ENCODE measurements at places on chromosomes 3 and 15.

DNA sequence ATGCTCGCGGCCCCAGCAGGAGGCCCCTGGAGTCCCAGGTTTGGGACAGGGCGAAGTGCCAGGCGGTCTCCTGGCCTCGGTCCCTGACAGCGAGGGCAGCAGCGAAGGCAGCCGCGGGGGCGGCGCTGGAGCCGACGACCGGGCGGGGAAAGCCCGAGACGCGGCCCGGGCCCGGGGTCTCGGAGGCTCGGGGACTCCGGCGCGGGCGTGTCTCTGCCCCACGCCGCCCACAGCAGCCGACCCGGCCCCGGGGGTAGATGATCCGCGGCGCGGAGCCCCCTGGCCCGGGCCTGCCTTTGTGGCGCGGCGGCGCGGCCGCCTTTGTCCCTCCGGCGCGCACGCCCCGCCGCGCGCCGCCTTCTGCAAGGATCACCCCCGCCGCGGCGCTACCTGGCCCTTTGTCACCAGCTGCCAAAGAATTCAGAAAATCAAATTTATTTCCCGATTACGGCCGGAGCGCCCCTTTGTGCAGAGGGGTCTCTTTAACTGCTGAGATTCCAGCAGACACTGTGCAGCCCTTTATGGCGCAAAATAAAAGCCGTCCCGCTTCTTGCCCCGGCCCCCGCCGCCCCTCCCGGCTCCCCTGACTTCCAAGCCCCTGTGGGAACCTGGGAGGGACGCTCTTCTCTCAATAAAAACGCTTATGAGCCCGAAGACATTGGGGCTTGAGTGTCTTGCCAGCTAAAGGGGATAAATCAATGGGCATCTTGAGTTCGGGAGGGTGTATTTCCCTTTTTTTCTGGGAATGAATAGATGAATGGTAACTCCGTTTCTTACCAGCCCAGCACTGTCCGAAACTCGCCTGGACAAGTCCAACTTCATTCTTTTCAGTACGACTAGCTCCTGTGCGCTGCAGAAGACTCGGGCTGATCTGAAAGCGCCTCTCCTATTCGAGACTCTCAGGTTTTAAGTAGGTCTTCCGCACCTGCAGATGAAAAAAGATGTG is 68.4 kb downstream of the HES1 start:
- DNase-seq, result no peak

DNA sequence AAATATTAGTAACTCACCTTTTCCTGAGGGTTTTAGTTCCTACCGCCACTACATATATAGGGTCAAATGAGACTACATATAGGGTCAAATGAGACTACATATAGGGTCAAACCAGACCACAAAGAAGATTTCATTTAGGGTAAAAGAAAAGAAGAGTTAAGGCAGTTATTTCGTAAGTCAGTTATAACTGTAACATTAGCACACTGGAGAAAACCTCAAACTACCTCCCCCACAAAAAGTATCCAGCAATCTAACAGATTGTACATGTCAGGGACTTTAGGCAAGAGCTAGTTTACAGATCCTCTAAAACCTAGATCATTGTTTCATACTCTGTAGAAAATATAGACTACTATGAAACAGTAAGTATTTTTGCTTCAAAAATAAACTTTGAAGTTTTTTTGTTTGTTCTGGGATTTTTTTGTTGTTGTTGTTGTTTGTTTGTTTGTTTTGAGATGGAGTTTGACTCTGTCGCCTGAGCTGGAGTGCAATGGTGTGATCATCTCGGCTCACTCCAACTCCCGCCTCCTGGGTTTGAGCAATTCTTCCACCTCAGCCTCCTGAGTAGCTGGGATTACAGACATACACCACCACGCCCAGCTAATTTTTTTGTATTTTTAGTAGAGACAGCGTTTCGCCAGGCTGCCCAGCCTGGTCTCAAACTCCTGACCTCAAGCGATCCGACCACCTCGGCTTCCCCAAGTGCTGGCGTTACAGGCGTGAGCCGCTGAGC is 92.4 kb upstream of the CGNL1 start:
- DNase-seq, result no peak

DNA sequence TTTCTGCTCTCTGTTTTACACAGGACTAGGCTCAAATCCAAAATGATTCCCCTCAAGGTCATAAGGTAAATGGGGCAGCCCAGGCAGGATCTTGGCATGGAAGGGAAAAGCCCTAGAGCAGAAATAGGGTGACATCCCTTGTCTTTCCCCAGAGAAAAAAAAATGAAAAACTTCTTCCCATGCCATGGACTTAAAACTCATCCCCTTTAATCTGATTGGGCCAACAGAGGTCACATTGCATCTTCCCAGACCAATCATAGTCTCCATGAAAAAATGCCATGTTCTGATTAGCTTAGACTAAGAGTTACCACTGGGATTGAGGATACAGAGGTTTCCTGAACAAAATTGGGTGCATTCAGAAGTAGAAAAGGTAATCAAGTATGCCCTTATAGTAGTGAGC is 241.3 kb upstream of the LRTM1 start:
- no peak for DNase-seq

DNA sequence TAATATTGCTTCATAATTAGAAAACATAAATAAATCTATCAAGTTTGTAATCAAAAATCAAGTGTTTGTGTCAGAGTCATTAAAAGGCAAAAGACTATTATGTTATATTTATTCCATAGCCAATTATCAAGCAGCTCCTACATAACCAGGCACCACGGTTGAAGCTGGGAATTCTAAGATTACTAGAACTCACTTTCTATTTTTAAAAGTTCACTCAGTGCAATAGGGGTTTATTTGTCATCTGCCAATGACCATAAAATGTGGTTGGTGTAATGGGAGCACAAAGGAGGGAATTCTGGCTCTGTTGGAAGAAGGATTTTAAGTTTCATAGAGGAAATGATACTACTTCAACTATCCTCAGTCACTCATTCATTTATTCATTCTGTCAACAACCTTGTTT is 57.7 kb downstream of the TRIM69 start:
- no peak for DNase-seq

DNA sequence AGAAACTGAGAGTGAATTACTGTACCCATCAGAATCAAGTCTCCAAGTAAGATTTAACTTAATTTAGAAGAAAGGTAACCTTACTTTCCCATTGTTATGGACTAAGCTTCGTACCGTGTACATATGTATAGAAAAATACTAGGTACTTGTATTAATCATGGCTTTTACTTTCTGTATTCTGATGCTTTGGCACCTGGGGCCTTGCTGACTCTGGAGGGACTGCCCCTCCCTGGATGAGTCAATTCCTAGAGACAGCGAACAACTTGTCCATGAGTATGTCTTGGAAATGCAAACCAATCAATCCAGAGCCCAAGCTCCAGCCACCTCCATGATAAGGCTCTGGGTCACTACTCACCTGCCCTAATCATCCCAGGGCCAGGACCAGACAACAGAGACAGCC is 50.0 kb upstream of the DGKG start:
- DNase-seq, result no peak

DNA sequence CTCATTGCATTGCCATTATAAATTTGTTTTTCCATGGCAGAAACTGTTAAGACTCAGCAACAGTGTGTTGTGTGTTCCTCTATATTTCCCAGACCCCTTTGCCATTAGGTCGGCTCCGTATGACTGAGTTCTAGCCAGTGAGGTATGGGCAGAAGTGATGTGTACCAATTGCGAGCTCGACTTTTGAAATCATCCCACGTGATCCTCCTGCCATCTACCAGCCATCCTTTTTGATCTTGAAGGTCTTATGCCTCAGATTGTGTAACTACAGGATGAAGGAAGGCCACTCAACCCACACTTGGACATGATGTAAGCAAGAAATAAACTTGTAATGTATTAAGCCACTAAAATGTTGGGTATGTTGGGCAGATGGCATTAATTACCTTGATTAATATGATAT is 562.3 kb downstream of the PDCD6IP start:
- DNase-seq, result no peak

DNA sequence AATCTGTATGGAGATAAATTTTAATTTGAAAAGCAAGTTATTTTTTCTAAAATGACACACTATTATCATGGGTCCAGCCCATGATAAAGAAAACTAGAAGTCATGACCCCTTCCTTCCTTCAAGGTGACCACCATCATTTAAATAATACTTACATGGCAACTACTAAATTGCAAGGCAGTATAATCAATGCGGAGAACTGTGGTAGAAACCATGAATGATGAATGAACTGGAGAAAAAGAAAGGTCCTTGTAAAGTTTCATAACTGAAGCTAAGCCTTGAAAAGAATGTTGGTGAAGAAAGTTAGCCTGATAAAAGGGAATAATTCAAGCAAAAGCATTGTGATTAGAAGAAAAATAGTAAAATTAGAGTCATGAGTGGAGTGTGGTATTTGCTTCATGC is 222.9 kb upstream of the TBC1D5 start:
- DNase-seq, result no peak

DNA sequence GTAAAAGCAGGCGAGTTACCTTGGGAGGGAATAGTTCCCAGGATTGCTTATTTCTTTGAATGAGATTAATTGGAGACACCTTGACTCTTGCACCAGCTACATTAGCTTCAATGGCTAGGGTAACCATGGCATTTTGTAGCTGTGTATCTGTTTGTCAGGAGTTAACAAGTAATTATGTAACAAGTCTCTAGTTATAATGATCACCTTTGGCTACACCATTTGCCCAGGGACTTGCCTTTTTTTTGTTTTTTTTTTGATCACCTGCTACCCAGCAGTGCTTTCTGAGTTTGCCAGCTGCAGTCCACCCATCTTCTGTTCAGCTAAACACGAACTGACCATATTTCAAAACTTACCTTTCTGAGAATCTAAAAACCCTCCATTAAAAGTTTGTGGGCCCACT is 2.2 kb downstream of the MED12L start:
- DNase-seq, result no peak

DNA sequence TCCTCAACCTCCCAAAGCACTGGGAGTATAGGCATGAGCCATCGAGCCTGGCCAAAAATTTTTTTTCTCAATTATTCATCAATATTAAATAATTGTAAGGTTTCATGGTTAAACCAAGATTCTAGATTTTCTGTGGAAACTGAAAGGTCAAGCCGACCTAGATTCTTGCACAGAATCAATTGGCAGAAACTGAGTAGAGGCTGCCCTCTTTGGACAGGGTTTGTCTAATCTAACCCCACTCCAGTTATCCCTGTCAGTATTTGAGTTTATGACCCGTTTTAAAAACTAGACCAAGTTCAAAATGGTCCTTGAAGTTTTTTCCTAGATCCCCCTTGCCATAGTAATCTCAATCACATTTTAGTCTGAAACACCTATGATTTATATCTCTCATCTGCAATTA is 8.6 kb upstream of the ADAM10 start:
- DNase-seq, result peak; percentile 51

- no peak for DNase-seq
Observed at GRCh38 chr3:10563396-10563795, 58.0 kb upstream of the ATP2B2 start.

DNA sequence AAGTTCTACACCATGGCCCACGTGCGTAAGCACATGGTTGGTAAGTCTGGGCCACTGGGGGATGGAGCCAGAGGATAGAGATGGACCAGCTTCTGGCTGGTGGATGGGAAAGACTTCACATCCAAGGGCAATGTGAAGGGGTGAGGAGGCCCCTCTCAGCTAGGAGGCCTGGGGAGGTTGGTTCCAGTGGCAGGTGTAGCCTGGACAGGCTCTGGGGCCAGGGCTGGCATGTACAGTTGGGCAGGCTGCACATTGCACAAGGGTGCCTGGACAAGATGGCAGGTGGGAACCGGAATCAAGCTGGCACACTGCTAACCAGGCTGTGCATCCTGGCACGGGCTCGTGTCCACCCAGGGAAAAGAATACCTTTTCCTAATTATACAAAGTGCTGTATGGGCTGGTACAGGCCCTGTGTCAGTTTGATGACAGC is 8.1 kb downstream of the ZBTB47 start:
- DNase-seq, result no peak

GRCh38 chr15:99744142-99744541 is 10.9 kb upstream of the LYSMD4 start:
- no peak for DNase-seq

- DNase-seq, result no peak
Observed at GRCh38 chr15:53837263-53837662, 77.8 kb upstream of the WDR72 start.

- DNase-seq, result no peak
Observed at GRCh38 chr3:125670945-125671344, 75.6 kb upstream of the OSBPL11 start.

- no peak for DNase-seq
Observed at GRCh38 chr3:115403786-115404185, 219.5 kb upstream of the GAP43 start.

- peak; percentile 84 for DNase-seq
Observed at GRCh38 chr15:55279746-55280351, 9.8 kb downstream of the RAB27A start.

DNA sequence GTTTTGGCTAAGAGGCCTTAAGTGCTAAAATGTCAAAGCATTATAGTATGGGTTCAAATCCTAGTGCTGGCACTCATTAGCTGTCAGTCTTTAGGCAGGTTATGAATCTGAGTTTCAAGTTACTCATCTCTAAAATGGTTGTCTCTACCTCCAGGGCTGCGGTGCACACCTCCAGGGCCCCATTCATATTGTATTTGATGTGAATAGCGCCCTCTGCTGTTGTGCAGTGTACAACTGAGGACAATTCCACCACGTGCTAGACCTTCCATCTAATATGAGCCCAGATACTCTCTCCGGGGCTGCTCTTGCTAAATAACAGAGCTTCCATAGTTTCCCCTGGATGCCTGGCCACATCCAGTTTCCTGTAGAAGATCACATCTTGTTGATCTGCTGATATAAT is 54.3 kb downstream of the OXNAD1 start:
- no peak for DNase-seq

- DNase-seq, result no peak
Observed at GRCh38 chr3:169668072-169668956, 4.8 kb upstream of the MECOM start.

DNA sequence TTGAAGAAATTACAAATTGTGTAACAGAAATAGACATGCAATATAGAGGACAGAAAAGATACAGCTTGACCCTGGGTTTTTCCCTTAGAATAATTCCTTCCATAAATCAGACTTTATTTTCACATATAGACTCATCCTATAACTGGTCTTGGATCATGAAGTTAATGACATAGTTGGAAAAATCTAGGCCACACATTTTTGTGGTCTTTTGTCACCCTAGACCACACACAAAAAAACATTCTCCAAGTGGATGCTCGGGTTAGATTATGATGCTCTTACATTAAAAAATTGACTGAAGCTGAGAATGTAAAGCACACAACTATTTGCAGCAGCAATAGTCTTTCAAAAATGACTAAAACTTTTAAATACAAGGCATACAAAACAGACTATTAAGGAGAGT is 7.5 kb upstream of the PLA2G4D start:
- peak; percentile 67 for DNase-seq

GRCh38 chr15:35311615-35312014 is 226.5 kb upstream of the NANOGP8 start:
- no peak for DNase-seq

- no peak for DNase-seq
Observed at GRCh38 chr15:101320501-101321052, 25.5 kb upstream of the SNRPA1 start.

DNA sequence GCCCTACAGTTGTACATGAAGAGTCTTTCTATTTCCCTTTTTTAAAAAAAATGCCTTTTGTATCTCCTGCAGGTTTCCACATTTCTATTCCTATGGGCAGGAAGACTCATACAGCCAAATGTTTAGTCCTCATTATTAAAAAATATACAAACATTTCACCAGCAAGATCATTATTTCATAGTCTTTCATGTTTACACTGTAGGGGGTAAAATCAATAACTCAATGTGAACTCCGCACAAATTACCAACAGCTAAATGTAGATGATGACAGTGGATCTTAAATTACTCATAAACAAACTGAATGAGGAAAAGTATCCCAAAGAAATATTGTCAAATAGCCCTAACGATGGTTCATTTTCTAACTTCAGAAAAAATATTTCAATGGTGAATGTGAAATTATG is 99.5 kb downstream of the MAGI1 start:
- no peak for DNase-seq
